ENCODE measurements at places on chromosomes 11 and 22.
A peak's percentile ranks its signal among the peaks of the same experiment; 100 is the strongest.

DNA sequence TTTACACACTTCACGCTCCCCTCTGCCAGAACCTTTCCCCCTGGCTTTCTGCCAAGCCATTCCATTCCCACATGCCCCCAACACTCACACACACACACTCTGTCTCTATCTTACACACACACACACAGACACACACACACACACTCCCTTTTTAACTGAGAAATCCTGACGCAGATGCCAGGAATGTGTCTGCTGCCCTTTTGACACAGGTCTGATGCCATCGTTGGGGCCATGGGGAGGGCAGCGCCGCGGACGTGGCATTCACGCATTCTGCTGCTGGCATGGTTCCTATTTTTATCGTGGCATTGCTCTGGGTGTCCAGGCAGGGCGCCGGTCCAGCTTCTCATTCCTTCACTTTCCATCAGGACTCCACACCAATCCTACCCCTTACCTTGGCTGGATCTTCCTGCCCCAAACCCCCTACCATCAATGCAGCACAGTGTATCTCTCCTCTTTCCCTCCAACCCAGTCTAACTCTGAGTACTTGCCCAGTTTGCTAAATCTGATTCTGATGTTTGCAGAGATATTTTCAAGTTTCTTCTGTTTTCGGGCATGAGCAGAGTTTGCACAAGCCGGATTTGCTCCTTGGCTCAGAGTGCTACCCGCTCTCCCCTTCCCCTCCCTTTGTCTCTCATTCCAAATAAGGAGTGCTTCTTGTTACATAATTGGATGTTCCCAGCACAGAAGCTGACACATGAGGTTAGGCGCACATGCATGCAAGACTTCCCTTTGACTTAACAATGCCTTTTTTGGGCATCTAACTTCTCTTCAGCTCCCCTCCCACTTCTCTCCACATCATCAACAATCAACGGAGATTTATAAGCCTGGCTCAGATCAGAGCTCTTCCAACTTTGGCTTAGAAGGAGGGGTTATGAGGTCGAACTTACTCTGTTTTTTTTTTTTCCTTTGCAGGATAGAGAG is 18.8 kb downstream of the SNX19 start:
- no peak for DNase-seq
- no peaks in the 10 kb centered on the region for H3K4me1 ChIP-seq
- H3K4me3 ChIP-seq = no peak overlapping the region
- no peaks in the 10 kb centered on the region for H3K27me3 ChIP-seq

GRCh38 chr11:35039076-35039475 is 99.9 kb upstream of the CD44 start:
- H3K27ac ChIP-seq = peak overlapping the region; percentile 68
- H3K4me3 ChIP-seq = no peak overlapping the region
- H3K36me3 ChIP-seq = no peaks in the 10 kb centered on the region
- no peak for DNase-seq

GRCh38 chr11:5317292-5317691 is 6.8 kb downstream of the OR51B2 start:
- no peaks in the 10 kb centered on the region for H3K27me3 ChIP-seq
- no peak overlapping the region for H3K4me3 ChIP-seq
- H3K27ac ChIP-seq = no peak overlapping the region
- H3K36me3 ChIP-seq = no peaks in the 10 kb centered on the region

GRCh38 chr22:48404801-48405447 is 1422.7 kb downstream of the BRD1 start:
- no peaks in the 10 kb centered on the region for H3K4me1 ChIP-seq
- DNase-seq = no peak
- H3K27ac ChIP-seq = no peak overlapping the region
- H3K4me3 ChIP-seq = no peak overlapping the region
- peaks cover 14% of the 10 kb centered on the region for H3K27me3 ChIP-seq
